PC-3 (cell line): ENCODE measurements at places on chromosomes 4 and X. TPM values are rescaled to one million over a fixed set of nuclear protein-coding genes. Genes with fewer than 3 reads are reported as not detected.

SMIM10L2A gene
- 0.73 and 1.4 TPM in 2 replicates for total RNA-seq

SSX3 gene
- not detected in 2 replicates for total RNA-seq

TNIP3 gene
- not detected in 2 replicates for total RNA-seq

GPC3 gene
- total RNA-seq, result not detected in 2 replicates

SMIM14 gene
- total RNA-seq, result 3.3 and 4.8 TPM in 2 replicates

MAGEA9B gene
- not detected in 2 replicates for total RNA-seq

ELOVL6 gene
- 2.2 and 4.4 TPM in 2 replicates for total RNA-seq

RNF150 gene
- 0.55 and 0.58 TPM in 2 replicates for total RNA-seq

CHRDL1 gene
- 0.40 and 0.47 TPM in 2 replicates for total RNA-seq

RRH gene
- 0.18 and 0.29 TPM in 2 replicates for total RNA-seq

DNA sequence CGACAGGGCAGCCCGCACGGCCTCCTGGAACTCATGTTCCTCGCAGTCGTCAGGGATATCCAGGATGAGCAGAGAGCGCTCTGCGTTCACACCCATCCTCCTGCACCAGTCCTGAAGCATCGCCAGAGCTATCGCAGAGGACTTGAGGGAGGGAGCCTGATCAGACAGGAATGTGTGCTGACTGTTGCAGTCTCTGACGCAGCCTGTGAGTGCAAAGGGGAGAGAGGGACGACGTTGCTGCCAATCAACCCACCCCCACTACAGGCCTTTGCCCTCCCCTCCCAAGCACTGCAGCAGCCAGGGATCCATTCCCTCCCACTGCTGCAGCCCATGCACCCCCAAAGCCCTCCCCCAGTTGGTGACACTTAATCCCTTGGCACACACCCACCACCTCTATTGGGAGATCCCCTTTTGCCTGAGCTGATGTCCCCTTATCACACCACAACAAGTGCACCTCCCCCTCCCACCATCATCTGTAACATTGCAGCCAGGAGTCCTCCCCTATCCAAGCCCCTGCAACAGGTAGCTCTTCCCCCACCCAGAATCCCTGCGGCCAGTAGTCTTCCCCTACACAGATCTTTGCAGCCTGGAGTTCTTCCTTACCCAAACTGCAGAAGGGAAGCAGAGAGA lies 897 bp downstream of the PNMA6F start:
- no peaks in the 10 kb centered on the region for H3K4me1 ChIP-seq
- no peaks in the 10 kb centered on the region for H3K36me3 ChIP-seq
- H3K27ac ChIP-seq, result no peak overlapping the region
- no peak overlapping the region for H3K4me3 ChIP-seq
- DNase-seq, result no peak

- H3K4me1 ChIP-seq, result no peaks in the 10 kb centered on the region
- H3K36me3 ChIP-seq, result no peaks in the 10 kb centered on the region
- no peak overlapping the region for H3K4me3 ChIP-seq
- DNase-seq, result no peak
- H3K27me3 ChIP-seq, result no peaks in the 10 kb centered on the region
- no peak overlapping the region for H3K27ac ChIP-seq
Observed at GRCh38 chrX:129632443-129632842, 22.3 kb downstream of the APLN start.

- no peak overlapping the region for H3K4me3 ChIP-seq
- H3K4me1 ChIP-seq, result no peaks in the 10 kb centered on the region
- H3K27me3 ChIP-seq, result no peaks in the 10 kb centered on the region
Observed at GRCh38 chr4:147605499-147605898, 11.7 kb upstream of the TMEM184C start.

DNA sequence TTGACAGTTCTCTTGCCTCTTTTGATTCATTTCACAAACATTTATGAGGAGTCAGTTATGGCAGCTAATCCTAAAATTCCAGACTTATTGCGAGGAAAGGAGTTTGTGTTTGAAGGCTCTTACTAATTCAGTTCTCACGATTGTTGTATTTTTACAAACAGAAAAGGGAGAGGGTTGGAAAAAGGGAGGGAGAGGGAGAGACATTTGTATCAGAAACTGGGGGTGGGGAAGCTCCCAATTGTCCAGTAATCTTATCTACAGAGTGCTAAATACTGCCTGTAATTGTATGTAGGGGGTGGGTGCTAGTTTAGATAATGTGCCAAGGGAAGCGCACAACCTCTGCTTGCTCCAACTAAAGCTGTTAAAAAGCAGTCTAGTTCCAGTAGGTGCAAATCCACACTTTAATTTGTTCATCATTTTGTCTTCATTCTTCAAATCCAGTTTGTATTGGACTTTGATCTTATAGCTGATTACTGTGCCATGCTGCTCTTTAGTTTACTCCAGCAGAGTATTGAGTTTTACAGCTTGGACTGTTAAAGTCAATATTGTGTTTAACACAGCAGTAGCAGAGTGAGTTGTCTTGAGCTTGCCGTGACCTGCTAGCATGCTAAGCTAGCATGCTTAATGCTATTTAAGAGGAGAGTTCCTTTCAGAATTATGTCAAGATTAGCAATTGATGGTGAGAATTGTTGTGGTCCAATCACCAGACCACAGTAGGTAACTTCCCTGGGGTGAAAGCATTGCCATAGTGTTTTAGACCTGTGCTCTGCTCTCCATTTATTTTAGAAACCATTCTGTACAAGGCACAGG lies 13.9 kb downstream of the FNIP2 start:
- no peaks in the 10 kb centered on the region for H3K27me3 ChIP-seq
- no peaks in the 10 kb centered on the region for H3K36me3 ChIP-seq
- no peak overlapping the region for H3K4me3 ChIP-seq
- DNase-seq, result no peak

GRCh38 chrX:12901486-12901885 lies 4.9 kb upstream of the TLR8 start:
- no peaks in the 10 kb centered on the region for H3K27me3 ChIP-seq
- no peaks in the 10 kb centered on the region for H3K4me1 ChIP-seq
- H3K36me3 ChIP-seq, result no peaks in the 10 kb centered on the region
- H3K27ac ChIP-seq, result no peak overlapping the region

- no peaks in the 10 kb centered on the region for H3K36me3 ChIP-seq
- H3K4me3 ChIP-seq, result no peak overlapping the region
Observed at GRCh38 chr4:42632653-42633382, 24.1 kb downstream of the ATP8A1 start.

DNA sequence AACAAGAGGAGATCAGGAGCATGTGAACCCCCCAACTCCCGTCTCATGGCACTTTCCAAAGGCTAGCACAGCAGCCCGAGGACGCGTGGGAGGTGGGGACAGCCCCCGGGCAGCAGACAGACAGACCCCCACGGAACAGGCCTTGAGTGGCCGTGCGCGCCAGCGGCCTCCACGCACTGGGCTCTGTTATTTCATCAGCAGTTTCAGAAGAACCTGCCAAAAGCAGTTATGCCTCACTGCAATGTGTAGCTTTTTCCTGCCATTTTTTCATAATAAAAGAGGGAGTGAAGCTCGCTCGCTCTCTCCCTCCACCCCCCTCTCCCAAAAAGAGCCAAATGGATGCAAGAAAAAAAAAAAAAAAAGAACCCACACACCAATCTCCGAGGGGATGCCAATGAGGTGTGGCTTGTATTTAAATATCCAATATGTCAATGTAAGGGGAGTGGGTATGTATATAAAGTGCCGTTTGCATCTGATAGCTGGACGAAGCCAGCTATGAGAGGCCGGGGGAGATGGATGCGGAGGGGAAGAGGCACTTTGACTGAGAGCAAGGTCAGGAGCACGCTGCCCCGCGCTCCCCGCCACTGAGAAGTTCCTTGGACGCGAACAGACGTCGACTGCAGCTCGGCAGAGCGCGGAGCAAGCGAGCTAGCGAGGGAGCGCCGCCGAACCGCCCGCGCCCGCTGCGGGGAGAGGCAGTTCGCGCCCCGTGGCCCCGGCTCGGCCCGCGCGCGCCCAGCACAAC lies at the start of gene FGF16:
TSS of gene FGF16 (plus strand) at position 482 of the 745 bp plus-strand sequence. CDS start 286 bp downstream, outside the sequence.
- H3K36me3 ChIP-seq, result no peaks in the 10 kb centered on the region
- H3K4me1 ChIP-seq, result peaks cover 25% of the 10 kb centered on the region
- no peak within 1 kb of the TSS for H3K27ac ChIP-seq
- DNase-seq, result no peak
- H3K27me3 ChIP-seq, result no peaks in the 10 kb centered on the region

DNA sequence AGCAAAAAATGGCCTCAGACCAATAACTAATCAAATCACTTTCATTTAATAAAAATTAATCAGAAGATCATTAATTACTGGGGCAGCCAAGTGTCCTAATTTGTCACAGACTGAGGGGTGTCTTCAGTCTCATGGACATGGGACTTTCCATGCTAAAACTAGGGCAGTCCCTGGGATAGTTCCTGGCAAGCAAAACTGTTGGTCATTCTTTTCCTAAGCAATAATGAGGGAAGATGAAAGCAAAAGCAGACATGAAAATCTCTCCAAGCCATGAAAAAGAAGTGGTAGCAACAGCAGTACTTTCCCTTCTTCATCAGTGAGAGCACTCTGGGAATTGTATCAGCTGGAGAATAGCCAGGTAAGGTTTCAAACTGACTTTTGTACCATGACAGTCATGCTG lies 3.7 kb upstream of the ANTXR2 start:
- H3K36me3 ChIP-seq, result no peaks in the 10 kb centered on the region

- H3K4me1 ChIP-seq, result peaks cover 7% of the 10 kb centered on the region
- no peak for DNase-seq
- no peak overlapping the region for H3K27ac ChIP-seq
- H3K36me3 ChIP-seq, result no peaks in the 10 kb centered on the region
- no peak overlapping the region for H3K4me3 ChIP-seq
- H3K27me3 ChIP-seq, result no peaks in the 10 kb centered on the region
Observed at GRCh38 chr4:152988721-152989553, 52.8 kb downstream of the FHDC1 start.

DNA sequence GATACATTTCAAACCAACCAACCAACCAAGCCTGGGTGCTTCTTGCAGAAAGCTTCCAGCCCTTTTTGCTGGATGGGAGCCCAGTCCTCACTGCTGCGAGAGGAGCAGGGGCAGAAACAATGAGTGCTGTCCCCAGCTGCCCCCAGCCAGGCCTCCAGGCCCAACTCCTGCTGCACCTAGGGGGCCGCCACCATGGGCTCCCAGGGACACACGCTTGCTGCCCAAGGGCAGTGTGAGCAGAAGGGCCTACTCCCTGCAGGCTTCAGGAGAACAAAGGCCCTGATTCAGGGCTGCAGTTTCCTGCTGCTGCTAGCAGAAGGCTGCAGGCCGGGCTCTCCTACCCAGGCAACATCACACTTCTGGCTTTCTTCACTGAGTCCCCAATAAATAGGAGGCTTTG lies 37.7 kb upstream of the ENPP6 start:
- H3K4me1 ChIP-seq, result no peaks in the 10 kb centered on the region
- DNase-seq, result no peak
- no peaks in the 10 kb centered on the region for H3K36me3 ChIP-seq
- no peak overlapping the region for H3K4me3 ChIP-seq

DNA sequence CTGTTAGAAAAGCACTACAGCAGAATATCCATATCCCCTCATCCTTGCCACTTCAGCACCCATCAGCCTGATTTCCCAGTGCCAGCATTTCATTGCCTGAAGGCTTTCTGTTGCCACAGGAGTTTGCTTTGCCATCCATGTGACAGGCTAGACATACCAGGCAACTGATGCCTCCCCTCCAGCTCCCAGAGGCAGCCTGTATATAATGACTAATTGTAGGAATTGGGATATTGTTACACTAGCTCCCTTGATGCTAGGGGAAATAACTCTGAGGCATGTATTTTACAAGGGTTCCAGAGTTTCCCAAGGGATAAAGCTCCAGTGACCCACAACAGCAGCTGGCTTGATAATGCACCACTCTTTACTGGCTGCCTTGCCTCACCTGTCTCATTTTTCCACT lies 608.0 kb upstream of the FTHL17 start:
- no peak overlapping the region for H3K27ac ChIP-seq
- H3K27me3 ChIP-seq, result no peaks in the 10 kb centered on the region
- no peaks in the 10 kb centered on the region for H3K4me1 ChIP-seq
- H3K36me3 ChIP-seq, result no peaks in the 10 kb centered on the region
- no peak for DNase-seq

GRCh38 chr4:110621839-110622751 lies 782 bp downstream of the PITX2 start:
- H3K27me3 ChIP-seq, result peaks cover 63% of the 10 kb centered on the region
- no peak overlapping the region for H3K27ac ChIP-seq
- H3K36me3 ChIP-seq, result no peaks in the 10 kb centered on the region
- H3K4me1 ChIP-seq, result no peaks in the 10 kb centered on the region; the same call in 1 of the 2 replicates
- DNase-seq, result no peak

GRCh38 chr4:121344098-121344497 lies 36.7 kb downstream of the QRFPR start:
- no peak overlapping the region for H3K27ac ChIP-seq
- H3K27me3 ChIP-seq, result peaks cover 13% of the 10 kb centered on the region; the same call in 1 of the 2 replicates
- H3K4me3 ChIP-seq, result no peak overlapping the region

GRCh38 chr4:13656569-13657405 lies 29.3 kb upstream of the BOD1L1 start:
- peaks cover 33% of the 10 kb centered on the region for H3K4me1 ChIP-seq
- H3K36me3 ChIP-seq, result no peaks in the 10 kb centered on the region
- H3K27me3 ChIP-seq, result no peaks in the 10 kb centered on the region
- peak overlapping the region; percentile 68 for H3K4me3 ChIP-seq
- DNase-seq, result peak; percentile 67

DNA sequence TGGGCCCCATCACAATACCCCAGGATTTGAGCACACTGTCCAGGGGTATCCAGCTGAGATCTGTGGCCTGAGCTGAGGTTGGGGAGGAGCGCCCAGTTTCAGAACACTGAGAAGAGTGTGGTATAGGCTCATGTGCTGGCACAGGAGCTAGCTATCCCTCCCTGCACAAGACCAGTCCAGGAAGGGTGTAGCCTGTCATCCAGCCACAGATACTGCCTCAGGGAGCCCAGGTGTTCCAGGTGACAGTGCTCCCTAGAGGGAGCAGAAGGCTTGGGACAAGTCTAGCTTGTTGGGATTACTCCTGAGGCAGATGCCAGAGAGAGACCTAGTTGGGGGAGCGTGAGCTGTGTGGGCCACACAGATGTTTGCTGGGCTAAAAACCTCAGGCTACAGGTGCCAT lies 79.6 kb upstream of the GLRA2 start:
- no peaks in the 10 kb centered on the region for H3K4me1 ChIP-seq
- H3K4me3 ChIP-seq, result no peak overlapping the region
- no peak for DNase-seq
- H3K36me3 ChIP-seq, result no peaks in the 10 kb centered on the region

GRCh38 chr4:7924163-7924562 lies 15.5 kb downstream of the AFAP1 start:
- no peaks in the 10 kb centered on the region for H3K27me3 ChIP-seq
- H3K36me3 ChIP-seq, result no peaks in the 10 kb centered on the region; the same call in 1 of the 2 replicates
- DNase-seq, result no peak
- H3K27ac ChIP-seq, result no peak overlapping the region
- H3K4me3 ChIP-seq, result no peak overlapping the region
- H3K4me1 ChIP-seq, result peaks cover 13% of the 10 kb centered on the region

GRCh38 chr4:82452026-82452425 lies 21.6 kb downstream of the ENOPH1 start:
- H3K27me3 ChIP-seq, result no peaks in the 10 kb centered on the region
- H3K4me1 ChIP-seq, result no peaks in the 10 kb centered on the region
- H3K4me3 ChIP-seq, result no peak overlapping the region
- no peak overlapping the region for H3K27ac ChIP-seq
- DNase-seq, result no peak
- peaks cover 12% of the 10 kb centered on the region for H3K36me3 ChIP-seq

DNA sequence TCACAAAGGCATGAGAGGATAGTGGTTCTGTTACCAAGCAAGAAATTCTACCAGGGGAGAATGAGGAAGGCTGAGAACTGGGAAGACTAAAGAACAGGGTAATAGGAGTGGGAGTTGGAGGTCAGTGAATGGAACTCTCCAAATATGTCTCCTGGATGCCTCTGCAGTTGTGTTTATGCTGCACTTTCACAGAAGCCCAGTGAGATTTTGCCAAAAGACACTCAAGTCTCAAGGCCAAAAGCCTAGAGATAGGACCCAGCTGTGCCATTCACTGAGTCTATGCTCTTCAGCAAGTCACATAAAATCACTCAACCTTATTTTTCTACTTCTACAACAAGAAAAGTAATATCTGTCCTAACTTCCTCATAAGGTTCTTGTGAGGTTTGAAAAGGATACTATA lies 285.4 kb downstream of the UNC5C start:
- DNase-seq, result no peak
- no peaks in the 10 kb centered on the region for H3K27me3 ChIP-seq
- H3K27ac ChIP-seq, result no peak overlapping the region
- no peaks in the 10 kb centered on the region for H3K36me3 ChIP-seq
- no peak overlapping the region for H3K4me3 ChIP-seq
